CD4-positive, alpha-beta T cell treated with Interleukin-2 at 100 ng/mL for 4 hours (primary cell): ENCODE measurements at places on chromosomes 6 and 20.

DNA sequence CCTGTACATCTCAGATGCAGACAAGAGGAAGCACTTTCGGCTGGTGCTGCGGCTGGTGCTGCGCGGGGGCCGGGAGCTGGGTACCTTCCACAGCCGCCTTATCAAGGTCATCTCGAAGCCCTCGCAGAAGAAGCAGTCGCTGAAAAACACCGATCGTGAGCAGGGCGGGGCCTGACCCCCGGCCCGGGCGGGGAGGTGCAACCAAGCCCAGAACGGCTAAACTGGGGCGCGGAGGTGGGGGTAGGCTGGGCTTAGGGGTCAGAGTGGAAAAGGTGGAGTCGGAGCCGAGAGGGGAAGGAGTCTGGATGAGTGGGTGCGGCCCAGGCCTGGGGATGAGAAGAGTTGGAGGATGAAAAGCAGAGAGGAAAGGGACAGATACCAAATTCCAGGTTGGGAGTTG is 4.1 kb upstream of the MATN4 start:
- no peak for DNase-seq

DNA sequence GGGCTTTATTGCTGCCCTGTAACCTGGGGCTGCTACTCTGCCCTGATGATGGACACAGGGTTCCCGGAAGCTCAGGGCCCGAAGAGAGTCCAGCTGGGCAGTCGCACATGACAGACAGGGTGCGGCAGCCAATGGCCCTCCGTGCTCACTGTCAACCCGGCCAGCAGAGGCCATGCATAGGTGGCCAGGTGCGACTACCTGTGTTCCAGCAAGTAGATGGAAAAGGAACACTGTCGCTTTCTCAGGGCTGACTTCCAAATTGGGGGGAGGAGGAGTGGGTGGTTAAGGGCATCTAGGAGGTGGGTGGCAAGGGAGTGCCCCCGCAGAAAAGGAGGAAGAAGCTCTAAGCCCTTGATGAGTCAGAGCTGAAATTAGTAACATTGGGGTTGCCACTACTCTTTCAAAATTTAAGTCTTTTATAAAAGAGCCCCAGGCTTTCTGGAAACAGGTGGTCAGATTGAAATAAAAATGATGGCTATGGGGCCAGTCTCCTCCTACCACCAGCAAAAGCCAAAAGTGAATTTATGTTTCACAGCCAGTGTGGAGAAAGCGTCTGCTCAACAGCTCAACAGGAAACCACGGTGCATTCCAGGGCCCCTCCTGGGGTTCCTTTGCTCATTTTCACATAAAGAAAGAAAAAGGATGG is 2.3 kb upstream of the RAMACL start:
- no peak for DNase-seq

DNA sequence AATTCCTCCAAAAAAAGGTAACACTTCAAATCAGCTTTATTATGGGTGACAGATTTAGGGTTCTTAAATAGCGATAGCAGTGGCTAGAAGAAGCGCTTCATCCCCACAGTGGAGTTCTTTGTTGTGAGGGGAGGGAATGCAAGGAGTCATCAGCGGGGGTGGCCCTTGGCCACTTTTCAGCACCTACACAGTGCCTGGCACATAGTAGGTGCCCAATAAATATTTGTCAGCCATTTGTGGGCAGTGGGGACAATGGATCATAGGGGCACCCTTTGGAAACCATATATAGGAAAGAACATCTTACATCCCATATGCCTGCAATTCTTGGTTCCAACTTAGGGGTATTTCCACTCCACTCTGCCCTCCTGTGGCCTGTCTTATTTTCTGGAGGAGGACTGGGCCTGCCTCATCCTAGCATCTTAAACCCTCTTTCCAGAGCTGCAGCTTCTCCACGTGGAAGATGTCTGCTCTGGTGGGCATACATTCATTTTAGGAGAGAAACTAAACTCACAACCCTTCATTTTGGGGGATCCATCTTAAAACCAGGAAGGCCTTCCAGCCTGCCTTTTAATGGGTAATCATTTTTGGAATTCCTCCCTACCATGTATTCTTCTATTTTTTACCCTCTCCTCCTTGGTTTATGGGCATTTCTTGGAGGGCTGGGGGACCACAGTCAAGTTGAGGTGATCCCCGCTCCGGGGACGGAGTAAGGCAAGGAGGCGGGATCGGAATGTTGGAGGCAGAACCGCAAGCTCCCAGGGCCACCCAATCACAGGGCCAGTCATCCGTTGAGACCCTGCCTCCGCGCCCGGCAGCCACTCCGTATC is 2.6 kb upstream of the GPSM3 start:
- DNase-seq: peak; percentile 37

GRCh38 chr6:134588267-134588666 is 270.4 kb upstream of the SGK1 start:
- DNase-seq: no peak

- DNase-seq: no peak
Observed at GRCh38 chr6:145534989-145535388, 200.3 kb downstream of the EPM2A start.

DNA sequence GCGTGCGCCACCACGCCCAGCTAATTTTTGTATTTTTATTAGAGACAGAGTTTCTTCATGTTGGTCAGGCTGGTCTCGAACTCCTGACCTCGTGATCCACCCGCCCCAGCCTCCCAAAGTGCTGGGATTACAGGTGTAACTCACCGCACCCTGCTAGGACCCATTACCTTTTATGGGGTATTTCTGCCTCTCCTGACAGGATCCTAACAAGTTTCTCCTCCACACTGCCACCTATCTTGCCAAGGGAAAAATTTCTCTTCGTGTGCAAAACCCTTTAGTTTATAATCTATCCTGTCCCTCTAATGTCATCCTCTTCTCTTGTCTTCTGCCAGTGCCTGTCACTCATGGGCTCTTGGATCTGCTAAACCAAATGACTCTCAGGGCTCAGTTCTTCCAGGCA is 1.9 kb downstream of the STMND1 start:
- no peak for DNase-seq

DNA sequence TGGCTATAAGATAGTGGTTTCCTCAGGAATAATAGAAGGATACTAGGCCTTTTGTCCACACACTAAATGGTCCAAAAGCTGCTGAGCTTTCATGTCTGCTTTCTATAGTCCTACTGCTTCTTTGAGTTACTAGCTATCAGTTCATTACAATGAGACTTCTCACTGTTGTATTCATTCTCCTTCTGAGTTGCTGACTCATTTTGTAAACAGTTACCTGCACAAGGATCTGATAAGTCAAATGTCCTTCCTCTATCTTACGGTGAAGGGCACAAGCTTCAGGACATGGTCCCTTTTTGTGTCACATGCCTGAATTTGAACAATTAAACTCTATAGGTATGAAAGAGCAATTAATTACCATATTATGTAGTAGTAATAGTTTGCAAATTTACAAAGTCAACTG is 90.5 kb downstream of the MAN1A1 start:
- no peak for DNase-seq

GRCh38 chr6:26553264-26553634 is 15.1 kb downstream of the HMGN4 start:
- DNase-seq: peak; percentile 86

GRCh38 chr6:147154454-147154853 is 49.8 kb upstream of the STXBP5 start:
- no peak for DNase-seq

- no peak for DNase-seq
Observed at GRCh38 chr6:101108286-101108685, 227.2 kb upstream of the ASCC3 start.

DNA sequence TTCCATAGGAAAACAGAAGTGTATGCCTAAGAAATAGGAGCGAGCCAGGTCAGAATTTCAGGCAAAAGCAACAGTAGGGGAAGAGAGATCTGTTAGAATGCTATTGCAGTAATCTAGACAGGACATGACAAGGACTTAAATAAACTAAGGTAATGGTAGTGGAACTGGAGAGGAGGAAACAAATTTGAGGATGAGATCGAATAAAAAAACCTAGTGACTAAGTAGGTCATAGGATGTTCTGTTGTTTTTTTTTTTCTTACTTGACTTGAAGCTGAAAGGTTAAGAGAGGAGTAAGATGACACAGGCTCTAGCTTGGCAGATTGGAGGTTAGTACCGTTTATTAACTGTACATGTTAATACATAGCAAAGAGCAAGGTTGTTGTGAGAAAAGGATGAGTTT is 28.6 kb downstream of the ORC3 start:
- DNase-seq: no peak

- no peak for DNase-seq
Observed at GRCh38 chr20:63158845-63159244, 57.1 kb downstream of the YTHDF1 start.

GRCh38 chr20:50625986-50626677 is 65.2 kb downstream of the RIPOR3 start:
- no peak for DNase-seq

- DNase-seq: no peak
Observed at GRCh38 chr20:5316188-5317158, at the start of gene PROKR2. TSS of gene PROKR2 (minus strand) at chr20:5316954. CDS start at chr20:5314369, 2,585 bp downstream.

- no peak for DNase-seq
Observed at GRCh38 chr6:15974817-15975216, 154.1 kb upstream of the MYLIP start.

GRCh38 chr20:48709744-48710143 is 118.1 kb downstream of the PREX1 start:
- no peak for DNase-seq

DNA sequence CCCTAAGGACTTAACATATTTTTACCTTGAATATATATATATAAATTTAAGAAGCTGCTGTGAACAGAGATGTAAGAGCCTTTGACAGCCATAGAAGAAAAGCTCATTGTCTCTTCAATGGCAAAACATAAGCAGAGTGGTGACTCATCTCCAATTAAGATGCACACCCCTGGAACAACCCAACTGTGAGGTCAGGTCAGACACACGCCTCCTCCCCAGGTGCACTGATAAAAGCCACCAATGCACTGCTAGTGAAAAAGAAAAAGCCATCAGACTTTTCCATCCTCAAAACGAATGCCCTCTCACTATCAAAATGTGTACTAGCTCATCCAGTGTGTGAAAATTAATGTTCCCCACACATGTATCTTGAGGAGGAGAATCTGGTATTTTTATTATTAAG is 100.1 kb downstream of the SMLR1 start:
- DNase-seq: no peak

- DNase-seq: peak; percentile 56
Observed at GRCh38 chr6:87473419-87473903, 687 bp downstream of the SLC35A1 start.

DNA sequence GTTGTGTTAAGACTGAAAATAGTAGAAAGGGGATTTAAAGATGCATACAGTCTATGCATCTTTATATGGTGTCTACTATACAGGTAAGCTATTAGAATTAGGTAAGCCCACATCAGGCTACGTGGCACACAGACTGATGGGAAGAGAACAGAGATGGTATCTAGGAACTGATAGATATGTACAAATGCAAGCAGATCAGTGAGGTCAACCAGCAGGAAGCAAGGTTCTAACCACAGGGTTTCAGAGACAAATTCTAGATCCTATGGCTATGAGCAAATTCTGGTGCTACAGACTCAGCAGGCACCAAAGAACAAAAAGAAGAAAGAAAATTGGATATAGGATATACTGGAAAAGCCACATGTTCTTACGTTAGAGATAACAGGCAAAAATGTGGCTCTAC is 110.6 kb downstream of the TRDN start:
- DNase-seq: no peak

- no peak for DNase-seq
Observed at GRCh38 chr20:4894981-4895381, 106.3 kb downstream of the SLC23A2 start.

- no peak for DNase-seq
Observed at GRCh38 chr6:7235712-7236305, 77.2 kb downstream of the SSR1 start.

- DNase-seq: no peak
Observed at GRCh38 chr6:85574932-85575598, 18.6 kb downstream of the SNX14 start.

DNA sequence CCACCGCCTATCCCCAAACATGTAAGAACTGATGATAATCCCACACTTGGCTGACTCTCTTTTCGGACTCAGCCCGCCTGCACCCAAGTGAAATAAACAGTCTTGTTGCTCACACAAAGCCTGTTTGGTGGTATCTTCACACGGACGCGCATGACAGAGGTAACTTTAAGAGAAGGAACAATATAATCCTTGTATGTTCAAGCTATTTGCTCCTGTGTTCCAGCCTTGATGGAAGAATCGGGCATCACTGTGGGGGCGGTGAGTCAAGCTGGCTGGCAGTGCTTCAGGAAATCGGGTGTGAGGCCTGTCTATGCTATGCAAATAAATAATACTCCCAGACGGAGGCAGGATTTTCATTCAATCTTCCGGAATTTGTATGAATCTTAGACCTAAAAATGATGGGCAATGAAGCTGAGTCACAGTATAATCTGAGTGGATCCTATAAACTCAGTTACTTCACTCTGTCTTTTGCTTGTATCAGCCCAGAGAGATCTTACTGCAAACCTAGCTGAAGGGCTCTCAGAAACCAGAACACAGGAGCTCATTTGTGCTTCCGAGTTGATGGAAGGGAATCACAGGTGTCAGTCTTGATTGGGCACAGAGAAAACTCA is 45.2 kb upstream of the NT5E start:
- DNase-seq: no peak

DNA sequence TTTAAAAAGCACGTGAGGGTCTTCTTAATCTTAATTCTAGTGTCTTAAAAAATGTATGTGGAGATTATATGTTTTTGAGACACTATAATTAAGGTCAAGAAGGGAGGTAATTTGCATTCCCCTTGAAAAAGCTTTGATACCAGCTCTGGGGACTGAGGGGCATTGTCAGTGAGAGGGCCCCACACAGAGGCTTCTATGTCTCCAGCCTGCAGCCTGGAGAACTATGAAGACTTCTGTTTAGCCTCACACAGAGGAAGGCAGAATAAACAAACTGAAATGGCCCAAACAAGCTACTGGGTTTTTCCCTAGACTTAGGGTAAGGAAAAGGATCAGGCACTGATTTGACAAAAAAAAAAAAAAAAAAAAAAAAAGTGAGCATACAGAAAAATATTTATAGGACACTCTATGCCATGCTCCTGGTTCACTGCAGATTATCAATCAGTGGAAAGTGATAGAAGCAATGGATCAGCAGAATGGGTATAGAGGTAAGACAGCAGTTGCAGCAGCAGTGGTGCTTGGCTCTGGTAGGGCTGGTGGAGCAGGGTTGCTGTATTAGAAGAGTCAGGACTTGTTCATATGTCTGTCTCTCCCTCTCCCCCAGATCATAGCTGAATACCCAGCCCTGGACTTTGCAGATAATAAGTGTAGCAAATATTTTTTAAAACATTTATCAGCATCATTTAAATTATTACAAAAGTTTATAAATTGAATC is 85.4 kb downstream of the KLHL32 start:
- no peak for DNase-seq

GRCh38 chr6:109039795-109040194 is 54.9 kb downstream of the SESN1 start:
- DNase-seq: no peak

DNA sequence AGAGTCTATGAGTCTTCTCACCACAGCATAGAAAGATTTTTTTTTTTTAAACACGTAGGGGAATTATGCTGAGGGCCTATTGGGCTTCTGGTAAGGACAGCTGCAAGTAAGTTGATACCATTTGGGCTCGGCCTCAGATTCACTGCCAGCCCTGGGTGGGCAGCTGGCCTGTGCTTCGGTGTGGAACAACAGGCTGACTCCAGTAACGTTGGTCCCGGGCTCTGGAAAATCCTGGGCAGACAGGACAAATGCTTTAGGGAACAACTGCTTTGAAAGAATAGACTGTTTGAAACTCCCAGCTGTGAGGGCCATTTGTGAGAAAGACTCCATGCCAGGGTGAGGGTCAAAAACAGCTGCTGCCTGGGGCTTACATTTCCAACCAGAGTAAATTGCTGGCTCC is 366.5 kb downstream of the QKI start:
- no peak for DNase-seq
